ENCODE measurements at places on chromosomes 16 and 17.
A peak's percentile ranks its signal among the peaks of the same experiment; 100 is the strongest.

DNA sequence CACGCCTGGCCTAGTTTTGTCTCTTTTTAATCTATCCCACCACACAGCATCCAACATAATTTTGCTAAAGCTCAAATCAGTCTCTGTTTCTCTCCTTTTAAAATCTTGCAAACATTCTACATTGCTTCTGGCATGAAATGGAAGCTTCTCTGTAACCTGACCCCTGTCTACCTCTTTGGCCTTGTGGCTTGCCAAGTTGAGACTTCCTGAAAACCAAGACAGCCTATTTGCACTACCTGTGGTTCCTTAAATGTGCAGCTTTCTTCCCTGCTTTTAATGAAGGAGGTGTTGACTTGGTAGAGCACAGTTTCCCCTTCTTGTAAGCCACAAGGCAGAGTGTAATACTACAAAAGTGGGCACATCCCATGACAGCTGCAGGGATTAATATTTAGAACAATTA lies 6.0 kb upstream of the CCL3 start:
- H3K4me3 ChIP-seq: no peak overlapping the region
- H3K27me3 ChIP-seq: no peaks in the 10 kb centered on the region

GRCh38 chr16:27195076-27195741 lies 8.1 kb upstream of the KDM8 start:
- no peak for DNase-seq
- H3K4me1 ChIP-seq: no peaks in the 10 kb centered on the region
- no peaks in the 10 kb centered on the region for H3K27me3 ChIP-seq
- H3K27ac ChIP-seq: no peak overlapping the region

DNA sequence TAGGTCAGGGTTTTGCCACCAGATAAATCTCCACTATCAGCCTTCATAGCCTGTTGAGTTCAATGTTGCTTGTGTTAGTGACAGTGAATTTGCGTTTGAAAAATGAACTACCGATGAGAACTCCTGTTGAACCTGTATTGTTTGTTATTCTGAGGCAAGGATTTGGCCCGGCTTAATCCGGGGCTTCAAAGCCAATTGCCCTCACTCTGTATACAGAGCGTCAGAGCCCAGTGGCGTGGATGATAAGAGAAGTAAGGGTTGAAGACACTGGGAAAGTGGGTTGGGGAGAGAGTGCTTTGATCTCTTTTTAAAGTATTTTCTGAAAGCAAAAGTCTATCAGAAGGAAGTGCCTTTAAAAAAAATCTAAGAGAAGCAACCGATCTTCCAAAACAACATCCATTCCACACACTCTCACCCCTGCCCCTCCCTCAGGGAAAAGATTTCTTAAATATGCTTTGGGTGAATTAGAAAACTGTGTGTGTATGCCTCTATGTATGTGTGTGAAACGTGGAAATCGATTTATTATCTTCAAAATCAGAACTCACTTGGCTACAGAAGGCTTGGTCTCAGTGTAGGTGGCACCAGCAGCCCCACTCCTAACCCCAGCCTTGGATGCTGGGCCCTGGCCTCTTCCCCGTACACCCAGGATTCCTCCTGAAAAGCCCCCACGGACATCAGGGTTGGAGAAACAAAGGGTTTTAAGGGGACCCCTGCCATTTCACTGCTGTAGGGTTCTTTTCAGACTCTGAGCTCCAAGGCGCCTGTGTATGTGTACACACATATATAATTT lies 8.8 kb downstream of the TBX4 start:
- H3K27ac ChIP-seq: no peak overlapping the region
- no peak overlapping the region for H3K4me3 ChIP-seq
- H3K36me3 ChIP-seq: no peaks in the 10 kb centered on the region
- no peaks in the 10 kb centered on the region for H3K27me3 ChIP-seq

- H3K4me3 ChIP-seq: no peak overlapping the region
- no peaks in the 10 kb centered on the region for H3K27me3 ChIP-seq
- H3K4me1 ChIP-seq: no peaks in the 10 kb centered on the region
- H3K27ac ChIP-seq: peak overlapping the region; percentile 98
Observed at GRCh38 chr17:17693253-17694168, 12.3 kb downstream of the RAI1 start.

DNA sequence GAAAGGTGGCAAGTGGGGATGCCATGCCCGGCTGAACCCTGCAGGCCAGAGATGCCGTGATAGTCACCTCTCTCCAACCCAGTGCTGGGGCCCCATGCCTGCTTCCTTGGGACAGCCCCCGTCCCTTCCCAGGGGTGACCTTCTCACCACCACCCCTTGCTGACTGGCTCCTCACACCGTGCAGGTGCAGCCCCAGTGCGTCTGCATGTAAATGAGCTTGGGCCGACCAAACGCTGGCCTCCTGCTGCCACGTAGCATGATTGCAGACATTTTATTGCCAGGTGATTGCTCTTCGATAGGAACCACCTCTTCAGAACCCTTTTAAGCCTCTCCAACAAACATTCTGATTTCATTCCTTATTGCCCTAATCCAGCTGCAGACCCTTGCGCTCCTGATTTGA lies 32.5 kb downstream of the ASIC2 start:
- DNase-seq: no peak
- H3K4me1 ChIP-seq: no peaks in the 10 kb centered on the region

DNA sequence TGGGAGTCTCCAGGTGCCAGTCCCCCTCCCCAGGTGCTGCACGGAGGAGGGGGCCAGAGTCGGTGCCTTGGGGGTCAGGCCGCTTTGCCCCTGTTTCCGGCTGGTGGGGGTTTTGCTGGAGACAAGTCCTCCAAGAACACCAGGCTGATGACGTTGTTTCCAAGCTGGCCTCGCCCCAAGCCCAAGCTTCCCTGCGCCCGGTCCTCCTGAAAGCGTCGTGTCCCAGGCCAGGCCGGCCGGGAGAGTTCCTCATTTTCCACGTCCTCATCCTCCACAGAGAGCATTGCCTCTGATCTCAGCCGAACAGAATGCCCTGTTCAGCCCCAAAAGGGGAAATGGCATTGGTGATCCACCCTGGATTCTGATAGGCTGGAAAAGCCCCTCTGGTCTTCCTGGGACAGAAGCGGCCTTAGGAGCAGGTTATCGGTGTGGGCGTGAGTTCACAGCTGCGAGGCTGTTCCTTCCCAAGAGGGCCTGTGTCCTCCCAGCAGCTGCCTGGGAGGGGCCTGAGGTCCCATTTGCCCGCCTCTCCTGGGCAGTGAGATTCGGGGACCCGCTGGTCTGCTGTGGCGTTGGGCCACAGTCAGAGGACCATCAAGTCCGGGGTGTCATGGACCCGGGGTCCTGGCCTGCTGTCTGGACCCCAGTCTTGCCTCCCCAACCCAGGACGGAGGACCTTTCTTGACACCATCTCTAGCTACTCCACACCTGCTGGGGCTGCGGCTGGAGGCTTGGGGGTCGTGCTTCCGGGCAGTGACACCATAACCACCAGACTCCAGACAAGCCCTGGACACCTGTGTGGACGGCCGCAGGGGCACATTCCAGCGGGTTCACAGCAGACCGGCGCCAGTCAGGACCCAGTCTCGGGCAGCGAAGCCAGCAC lies 7.1 kb downstream of the SOX8 start:
- no peak overlapping the region for H3K4me3 ChIP-seq
- no peak overlapping the region for H3K27ac ChIP-seq
- H3K36me3 ChIP-seq: no peaks in the 10 kb centered on the region
- H3K27me3 ChIP-seq: no peaks in the 10 kb centered on the region
- DNase-seq: no peak
